ENCODE measurements at places on chromosomes 5 and 9.
A peak's percentile ranks its signal among the peaks of the same experiment; 100 is the strongest.

DNA sequence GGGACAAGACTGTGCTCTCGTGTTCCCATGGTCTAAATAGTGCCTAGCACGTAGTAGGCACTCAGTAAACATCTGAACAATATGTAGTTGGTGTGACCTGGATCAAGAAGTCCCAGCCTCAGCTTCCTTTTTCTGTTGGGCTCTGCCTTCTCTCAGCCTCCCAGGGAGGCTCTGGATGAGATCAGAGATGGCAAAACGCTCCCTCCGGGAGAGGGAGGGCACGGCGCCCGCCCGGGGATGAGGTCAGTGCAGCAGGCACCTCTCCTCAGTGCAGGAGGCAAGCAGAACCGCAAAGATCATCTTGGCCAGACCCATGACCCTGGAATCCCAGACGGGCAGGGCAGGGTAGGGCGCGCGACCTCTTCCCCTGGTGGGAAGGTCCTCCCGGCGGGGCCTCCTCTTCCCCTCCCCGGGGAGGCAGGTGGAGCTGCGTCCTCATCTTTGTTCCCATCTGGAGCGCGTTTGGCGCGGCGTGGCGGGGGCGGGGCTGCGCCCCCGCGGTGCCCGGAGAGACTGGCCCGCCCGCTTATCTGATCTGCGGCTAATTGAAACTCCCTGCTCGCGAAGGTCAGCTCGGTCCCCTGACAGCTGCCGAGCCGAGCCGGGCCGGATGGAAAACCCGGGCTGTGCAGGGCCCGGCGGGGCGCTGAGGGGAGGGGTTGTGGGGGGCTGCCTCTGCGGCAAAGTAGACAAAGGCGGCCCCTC is 60.9 kb downstream of the CXXC5 start:
- DNase-seq, result no peak

DNA sequence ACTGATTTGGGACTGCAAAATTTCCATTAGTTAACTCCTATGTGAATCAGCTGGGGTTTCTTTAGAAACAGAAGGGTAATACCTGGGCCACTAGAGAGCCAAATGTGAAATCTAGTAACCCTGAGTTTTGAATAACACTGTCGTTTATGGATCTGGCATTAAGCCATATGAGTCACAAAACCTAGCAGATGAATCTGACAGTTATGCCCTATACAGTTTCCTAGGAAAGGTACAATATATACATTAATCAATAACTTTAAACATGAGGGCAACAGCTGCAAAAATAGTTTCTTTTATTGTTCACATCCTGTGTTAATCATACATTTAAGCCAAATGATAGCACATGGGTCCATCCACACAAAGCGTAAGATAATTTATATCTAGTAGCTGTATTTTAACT is 56.9 kb downstream of the PAM start:
- no peak for DNase-seq

DNA sequence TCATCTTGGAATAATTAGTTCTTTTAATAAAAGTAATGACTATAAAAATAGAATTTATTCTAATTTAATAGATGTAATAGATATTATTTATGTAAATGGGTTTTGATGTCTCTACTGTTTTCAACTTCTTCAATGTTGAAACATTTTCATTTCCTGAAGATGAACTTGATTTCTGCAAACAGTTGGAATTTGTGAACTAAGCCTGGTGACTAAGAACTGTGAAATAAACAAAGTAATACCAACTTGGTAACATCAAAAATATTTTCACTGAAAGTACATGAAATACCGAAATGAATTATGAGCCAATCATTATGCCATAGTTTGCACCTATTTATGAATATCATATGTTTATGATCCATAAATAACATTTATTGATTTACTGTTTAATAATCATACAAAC is 143.8 kb upstream of the FGF10 start:
- DNase-seq, result no peak

GRCh38 chr9:86764221-86764624 is 183.1 kb downstream of the GAS1 start:
- no peak for DNase-seq

- no peak for DNase-seq
Observed at GRCh38 chr5:132226516-132227234, 978 bp downstream of the P4HA2 start.

GRCh38 chr9:126609191-126609590 is 4.5 kb upstream of the LMX1B start:
- DNase-seq, result no peak

DNA sequence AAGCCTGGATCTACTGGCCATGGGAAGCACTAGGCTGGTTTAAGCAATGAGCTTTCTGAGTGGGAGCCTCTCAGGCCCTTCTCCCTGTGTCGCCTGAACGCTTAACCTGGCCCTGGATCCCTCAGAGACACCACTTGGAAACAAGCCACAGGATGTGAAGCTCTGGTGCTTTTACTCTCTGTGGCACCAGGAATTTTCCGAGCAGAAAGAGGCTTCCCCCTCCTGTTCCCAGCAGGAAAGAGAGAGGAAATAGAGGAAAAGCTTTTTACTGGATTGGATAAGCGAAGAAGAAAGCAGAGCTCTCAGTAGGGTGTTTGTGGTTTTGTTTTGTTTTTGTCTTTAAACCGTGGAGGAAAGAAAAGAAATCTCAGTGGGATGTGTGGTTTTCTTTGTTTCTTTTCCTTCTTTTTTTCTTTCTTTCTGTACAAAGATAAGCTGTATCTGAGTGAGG is 34.5 kb downstream of the COL15A1 start:
- DNase-seq, result no peak

DNA sequence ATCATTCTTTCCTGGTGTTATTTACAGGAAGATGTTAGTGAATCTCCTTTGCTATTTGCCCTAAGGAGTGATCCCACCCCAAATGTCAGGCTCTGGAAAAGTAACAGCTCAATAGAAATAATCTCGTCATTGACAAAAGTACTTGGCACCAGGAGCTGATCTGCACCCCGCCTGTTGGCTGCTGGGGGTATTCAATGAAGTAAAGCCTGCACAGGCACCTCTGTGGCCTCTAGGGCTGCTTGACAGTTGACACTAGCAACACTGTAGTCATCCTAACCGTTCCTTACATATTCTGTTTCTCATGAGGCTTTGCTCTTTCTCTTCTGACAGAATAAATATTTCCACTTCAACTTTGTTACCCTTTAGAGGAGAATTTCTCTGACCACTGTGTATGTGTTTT is 103.4 kb downstream of the DOCK2 start:
- DNase-seq, result no peak

DNA sequence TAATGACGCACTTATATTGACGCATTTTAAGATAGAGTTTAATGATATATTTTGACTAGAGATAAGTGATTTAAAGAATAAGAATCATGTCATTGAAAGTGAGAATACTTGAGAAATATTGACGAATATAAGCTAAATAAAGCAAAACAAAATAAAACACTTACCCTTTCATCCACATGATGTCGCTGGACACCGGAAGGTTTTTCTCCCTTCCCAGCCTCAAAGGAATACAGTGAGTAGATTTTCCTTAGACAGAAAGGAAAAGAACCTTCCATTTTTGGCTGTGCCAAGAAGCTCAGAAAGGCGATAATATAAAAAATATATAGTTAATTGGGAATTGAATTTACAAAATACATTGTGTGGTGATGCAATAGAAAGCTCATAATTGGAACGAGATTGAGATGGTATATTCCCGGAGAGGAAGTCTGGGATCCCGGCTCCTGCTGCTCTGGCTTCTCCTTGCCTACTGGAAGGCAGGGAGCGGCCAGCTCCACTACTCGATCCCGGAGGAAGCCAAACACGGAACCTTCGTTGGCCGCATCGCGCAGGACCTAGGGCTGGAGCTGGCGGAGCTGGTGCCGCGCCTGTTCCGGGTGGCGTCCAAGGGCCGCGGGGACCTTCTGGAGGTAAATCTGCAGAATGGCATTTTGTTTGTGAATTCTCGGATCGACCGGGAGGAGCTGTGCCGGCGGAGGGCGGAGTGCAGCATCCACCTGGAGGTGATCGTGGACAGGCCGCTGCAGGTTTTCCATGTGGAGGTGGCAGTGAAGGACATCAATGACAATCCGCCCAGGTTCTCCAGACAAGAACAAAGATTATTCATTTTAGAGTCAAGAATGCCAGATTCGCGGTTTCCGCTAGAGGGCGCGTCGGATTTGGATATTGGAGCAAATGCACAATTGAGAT is at the start of gene PCDHA5:
Gene PCDHA5 (plus strand): TSS at position 239 of the 906 bp plus-strand sequence.
- peak; percentile 39 for DNase-seq

DNA sequence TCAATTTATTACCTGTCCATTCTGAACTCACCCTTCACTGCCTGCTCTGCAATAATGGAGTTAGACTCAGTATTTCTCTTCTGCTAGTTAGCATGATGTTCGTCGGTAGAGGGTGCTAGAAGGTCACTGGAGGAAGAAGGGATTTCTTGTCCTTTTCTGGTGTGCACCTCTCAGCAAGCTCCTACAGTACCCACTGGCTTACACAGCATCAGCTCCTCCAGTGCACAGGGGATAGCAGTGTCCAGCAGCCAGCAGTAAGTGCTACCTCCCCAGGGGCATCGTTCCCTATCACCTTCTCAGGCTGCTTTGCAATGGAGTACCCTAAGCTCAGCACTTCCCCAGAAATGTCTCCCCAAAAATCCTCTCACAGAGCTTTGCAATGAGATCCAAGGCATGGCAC is 45.9 kb upstream of the APC start:
- peak; percentile 50 for DNase-seq

GRCh38 chr5:93163010-93163663 is 417.9 kb downstream of the NR2F1-AS1 start:
- no peak for DNase-seq

GRCh38 chr5:89147031-89147430 is 264.0 kb upstream of the MEF2C start:
- no peak for DNase-seq

DNA sequence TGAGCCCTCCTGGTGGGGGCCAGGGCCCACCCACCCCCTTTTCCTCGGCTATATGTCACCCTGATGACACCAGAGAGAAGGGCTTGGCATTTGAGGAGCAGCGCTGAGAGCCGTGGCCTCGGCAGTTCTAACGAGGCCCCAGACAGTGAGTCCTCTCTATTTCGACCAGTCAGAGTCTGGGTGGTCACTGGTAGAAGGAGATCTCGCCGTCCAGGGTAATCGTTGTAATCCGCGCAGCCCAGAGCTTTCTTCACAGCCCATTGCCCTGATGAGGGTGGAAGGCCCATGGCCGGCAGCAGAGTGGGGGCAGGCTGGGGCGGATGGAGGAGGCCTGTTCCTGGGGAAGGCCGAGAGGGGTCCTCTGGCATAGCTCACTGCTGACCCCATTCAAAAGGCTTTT is 70.2 kb downstream of the PSMB7 start:
- no peak for DNase-seq

- DNase-seq, result no peak
Observed at GRCh38 chr5:124669956-124670721, 76.3 kb downstream of the ZNF608 start.

DNA sequence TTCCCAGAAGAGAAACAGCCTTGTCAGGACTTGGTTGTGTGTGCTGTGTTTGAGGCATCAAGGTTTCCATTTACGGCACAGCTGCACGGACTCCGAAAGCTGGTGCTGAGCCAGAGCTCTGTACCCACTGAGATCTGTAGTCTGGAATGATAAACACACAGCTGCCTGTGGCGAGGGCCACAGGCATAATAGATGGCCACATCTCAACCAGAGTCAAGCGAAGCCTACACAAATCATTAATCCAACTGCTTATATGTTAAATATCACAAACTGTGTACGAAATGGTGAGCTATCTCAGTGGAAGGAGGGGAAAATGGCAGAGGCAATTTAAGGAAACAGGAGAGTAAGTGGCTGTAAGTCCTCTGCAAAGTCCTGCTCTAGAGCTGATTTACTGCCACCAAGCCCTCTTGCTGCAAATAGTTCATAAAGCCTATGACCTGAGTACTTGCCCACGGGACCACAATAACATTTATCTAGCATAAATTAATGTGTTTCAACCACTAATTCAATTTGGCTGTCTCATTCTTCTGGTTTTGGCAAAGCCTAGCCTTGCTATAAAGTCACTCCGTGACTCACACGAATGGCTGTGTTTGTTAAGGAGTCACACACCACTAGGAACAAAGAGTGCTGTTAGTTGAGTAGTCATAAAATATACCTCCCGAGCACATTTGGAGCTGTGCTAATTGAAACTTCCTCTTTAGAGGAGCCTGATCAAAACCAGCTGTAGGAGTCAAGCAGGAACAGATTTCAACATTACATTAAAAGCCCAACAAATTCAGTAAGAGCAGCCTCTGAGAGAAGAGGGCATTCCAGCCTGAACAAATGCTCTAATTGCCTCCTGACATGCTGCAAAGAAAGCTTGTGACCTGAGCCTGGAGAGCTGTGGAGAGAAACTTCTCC is 738.6 kb upstream of the ZNF608 start:
- DNase-seq, result no peak

DNA sequence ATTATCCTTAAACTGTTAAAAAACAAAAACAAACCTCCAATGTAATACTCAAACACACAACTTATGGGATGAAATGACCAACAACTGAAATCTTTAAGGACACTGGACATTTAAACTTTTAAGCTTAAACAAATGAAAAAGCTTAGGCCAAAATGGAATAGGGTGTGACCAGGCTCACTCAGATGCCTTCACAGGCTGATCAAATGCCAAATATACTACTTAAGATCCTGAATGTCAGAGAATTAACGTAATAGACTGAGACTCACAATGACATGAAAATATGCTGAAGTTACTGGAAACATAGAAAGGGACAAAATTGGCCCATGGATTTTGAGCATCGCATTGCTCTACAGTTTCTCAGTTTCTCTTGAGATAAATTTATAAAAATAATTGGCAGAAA is 286.8 kb downstream of the ADAMTS6 start:
- DNase-seq, result no peak

- DNase-seq, result no peak
Observed at GRCh38 chr9:19995619-19996018, 206.8 kb upstream of the SLC24A2 start.

GRCh38 chr5:109711673-109712072 is 21.9 kb downstream of the MAN2A1 start:
- DNase-seq, result no peak

DNA sequence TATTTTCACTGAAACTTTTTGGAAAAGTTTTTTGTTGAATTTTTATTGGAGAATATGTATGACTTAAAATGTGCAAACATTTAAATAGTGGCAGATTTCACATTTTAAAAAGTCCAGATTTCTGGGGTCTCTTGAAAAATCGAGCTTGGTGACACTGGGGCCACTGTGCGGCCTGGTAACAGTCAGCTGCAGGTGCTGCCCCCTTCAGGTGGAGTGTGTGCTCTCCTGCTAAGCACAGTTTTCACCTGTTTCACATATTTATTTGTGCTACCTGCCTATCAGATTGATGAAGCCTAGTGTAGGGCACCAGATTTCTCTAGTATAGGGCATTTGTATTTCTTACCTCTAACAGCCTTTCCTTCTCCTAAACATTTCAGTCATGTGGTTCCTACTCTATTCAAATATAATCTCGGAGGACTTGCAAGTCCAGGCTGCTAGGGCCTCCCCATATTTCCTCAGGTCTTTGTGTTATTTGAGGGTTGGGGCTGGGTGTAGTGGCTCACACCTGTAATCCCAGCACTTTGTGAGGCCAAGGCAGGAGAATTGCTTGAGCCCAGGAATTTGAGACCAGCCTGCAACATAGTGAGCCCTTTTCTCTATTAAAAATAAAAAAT is 95.8 kb upstream of the KLF9 start:
- peak; percentile 46 for DNase-seq

DNA sequence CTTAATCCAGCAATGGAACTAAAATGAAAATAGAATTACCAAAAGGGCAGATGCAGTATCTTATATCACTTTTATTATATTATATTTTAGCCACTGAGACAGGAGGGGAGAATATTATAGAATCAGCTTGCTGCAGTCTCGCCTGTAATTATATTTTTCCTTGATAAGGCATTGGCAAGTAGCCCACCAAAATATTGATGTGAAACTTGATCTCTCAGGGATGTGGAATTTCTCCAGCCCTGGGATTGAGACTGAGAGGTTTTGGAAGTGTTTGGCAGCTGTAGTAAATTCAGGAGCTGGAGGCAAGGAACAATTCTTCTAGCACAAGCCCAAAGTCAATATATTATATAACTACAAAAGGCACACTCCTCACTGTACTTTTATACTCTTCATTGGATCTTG is 142.1 kb upstream of the ADAMTSL1 start:
- no peak for DNase-seq

All from activated CD8-positive, alpha-beta T cell treated with anti-CD3 and anti-CD28 coated beads, Interleukin-2, amount 10 ng/mL, durations not matched to agents 7 days and 5 days (primary cell).